ENCODE measurements at places on chromosomes 3 and 15.

DNA sequence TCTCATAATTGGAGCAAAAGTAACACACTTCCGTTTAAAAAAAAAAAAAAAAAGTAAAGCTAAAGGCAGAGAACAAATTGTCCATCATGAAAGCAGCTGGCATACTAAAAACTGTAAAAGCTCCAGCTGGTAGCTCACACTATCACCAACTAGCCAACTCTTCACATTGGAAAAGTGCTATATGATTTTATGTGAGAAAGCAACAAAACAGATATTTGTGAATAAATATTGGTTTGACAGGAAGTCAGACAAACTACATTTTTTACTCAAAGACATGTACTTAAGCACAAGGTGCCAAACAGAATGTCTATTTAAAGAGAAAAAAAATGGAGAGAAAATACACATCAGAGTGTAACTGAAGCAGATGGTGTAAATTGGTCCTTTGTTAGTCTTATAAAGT, 231.2 kb upstream of the CADM2 start:
- DNase-seq: no peak

GRCh38 chr3:126679318-126679751, 24.4 kb upstream of the TXNRD3 start:
- DNase-seq: no peak

DNA sequence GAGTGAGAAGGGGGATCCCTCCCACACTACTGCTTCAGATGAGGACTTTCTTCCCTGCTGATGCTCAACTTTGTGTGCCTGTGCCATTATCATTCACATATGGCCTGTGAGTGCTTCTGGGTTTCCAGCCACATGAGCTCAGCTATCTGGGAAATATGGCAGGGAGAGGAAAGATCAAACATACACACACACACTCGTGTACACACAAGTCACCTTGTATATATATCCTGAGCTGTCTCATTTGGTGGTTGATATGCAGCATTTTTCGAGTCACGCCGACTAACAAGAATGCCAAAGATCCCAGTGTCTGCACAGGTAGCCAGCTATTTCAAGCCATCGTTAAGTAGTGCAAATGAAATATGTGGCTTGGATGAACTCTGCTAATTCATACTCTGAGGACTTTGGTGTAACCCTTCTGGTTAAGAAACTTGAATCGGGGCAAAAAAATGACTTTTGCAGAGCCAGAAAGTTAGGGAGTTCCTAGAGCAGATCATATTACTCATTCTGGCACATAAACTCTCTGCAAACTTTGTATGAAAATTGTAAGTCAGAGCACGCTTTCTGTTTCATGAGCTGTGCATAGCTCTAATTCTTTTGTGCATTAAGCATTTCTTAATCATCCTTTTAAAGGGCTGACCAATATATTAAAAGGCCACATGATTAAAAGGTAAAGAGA, 24.9 kb upstream of the WNT5A start:
- no peak for DNase-seq

DNA sequence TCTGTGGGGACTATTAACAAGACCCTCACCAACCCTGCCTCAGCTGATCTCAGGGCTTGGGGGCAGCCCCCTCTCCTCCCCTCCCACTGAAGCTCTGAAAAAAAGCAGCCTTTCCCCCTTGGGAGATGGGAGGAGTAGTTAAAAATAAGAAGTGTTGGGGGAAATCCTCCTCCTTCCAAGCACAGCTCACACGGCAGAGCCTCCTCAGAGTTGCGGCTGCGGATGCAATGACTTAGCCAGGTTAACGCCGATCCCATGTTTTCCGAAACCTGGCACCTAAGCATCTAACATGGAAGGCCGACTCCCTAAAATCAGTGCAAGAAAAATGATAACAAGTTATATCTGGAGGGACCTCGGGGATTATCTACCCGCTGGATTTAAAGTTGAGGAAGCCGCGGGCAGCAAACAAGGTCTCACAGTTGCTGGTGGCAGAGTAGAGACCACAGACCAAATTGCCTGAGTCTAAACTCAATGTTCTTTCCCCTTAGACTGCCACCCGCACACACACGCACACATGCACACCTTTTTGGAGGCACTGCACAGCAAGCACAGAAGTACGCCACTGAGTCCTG, 1.1 kb upstream of the TPM1 start:
- no peak for DNase-seq

DNA sequence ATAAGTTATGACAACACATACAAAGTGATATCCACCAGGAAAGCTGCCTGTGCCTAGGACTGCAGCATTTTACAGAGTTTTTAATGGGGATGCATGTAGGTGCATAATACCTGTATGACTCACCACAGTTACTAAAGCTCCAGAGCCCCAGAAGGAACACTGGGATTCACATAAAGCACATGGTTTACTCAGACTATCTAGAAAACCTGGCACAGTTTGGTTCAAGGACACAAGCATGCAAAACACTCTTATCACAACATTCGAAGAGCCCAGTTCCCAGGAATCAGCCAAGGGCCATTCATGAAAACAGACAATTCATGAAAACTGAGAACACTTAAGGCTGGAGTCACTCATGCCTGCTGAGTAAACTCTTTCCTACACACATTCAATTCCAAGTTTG, 261.0 kb downstream of the PYDC2 start:
- DNase-seq: no peak

DNA sequence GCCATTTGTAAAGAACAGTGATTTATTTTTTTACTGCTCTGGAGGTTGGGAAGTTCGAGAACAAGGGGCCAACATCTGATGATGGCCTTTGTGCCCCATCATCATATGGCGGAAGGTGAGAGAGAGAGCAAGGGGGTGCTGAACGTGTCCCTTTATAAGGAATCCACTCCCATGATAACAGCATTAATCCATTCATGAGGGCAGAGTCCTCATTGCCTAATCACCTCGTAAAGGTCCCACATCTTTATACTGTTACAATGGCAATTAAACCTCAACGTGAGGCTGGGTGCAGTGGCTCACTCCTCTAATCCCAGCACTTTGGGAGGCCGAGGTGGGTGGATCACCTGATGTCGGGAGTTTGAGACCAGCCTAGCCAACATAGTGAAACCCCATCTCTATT, 8.3 kb downstream of the IL12A start:
- no peak for DNase-seq

DNA sequence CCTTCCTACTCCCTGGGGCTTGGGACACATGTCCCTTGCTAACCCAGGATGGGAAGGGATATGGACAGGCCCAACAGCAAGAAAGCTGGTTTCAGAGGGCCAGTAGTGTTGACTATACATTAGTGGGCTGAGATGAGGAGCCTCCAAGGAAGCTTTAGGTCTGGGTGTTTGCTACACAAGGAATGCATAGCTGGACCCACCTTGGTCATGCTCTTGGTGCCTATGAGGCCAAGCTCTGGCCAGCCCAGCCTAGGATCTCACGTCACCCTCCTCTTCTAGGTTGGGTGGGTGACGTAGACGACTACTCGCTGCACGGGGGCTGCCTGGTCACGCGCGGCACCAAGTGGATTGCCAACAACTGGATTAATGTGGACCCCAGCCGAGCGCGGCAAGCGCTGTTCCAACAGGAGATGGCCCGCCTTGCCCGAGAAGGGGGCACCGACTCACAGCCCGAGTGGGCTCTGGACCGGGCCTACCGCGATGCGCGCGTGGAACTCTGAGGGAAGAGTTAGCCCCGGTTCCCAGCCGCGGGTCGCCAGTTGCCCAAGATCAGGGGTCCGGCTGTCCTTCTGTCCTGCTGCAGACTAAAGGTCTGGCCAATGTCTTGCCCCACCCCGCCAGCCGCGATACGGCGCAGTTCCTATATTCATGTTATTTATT, 653 bp upstream of the WDR6 start:
- no peak for DNase-seq

DNA sequence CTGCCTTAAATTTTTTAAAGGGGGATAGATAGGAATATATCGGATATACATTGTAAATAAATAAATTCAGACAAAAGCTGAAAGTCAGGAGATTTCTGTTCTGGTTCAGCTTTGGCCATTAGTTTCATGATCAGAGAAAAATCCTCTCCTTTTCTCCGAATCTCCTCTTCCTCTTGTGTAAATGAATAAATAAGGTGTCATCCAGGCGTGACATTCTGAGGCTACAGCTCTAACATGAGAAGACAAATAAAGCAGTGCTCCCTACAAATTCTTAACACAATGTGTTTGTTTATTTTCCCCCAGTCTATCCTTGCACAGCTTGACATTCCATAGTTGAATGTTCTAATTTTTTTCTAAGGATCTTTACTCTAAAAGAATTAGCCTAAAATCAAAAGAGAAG, 9.4 kb upstream of the MB21D2 start:
- DNase-seq: no peak

GRCh38 chr3:125684199-125684598, 88.9 kb upstream of the OSBPL11 start:
- no peak for DNase-seq

DNA sequence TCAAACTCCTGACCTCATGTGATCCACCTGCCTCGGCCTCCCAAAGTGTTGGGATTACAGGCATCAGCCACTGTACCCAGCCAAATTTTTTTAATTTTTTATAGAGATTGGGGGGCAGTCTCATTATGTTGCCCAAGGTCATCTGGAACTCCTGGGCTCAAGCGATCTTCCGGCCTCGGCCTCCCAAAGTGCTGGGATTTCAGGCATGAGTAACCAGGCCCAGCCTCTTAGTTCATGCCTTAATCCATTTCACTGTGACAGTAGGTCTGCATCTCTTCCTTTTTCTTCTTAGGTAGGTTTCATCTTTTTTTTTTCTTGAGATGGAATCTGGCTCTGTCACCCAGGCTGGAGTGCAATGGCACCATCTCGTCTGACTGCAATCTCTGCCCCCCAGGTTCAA, 37.3 kb upstream of the PPP4R2 start:
- DNase-seq: no peak

DNA sequence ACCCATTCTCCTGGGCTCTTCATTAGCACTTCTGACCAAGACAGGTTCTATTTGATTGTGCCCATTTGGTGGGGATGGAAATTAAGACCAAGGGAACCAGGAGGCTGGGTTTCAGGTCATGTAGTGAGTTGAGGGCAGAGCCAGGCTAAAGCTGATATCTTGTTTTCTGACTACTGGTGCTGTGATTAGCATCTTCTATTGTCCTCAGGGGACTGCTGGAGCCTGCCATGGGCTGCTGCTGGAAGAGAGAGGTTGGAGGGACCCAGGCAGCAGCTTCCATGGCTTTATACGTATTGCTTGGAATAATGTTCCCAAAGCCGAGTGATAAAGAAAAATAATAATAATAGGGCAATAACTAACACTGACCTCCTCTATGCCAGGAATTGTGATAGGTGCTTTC, 211.4 kb upstream of the ROPN1 start:
- DNase-seq: no peak

DNA sequence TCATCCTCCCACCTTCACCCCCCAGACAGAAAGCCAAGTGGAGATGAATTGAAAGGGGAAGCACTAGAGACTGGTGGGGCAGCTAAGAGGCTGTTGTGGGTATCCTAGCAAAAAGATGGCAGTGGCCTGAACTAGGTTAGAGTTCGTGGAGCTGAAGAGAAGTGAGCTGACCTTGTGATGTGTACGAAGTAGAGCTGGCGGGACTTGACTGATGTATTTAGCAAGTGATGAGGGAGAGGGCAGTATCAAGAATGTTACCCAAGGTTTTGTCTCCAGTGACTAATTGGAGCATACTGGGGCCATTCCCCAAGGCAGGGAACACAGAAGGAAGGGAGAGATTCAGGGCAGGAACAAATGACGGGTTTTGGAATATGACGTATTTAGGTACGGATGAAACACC, 50.0 kb upstream of the CP start:
- no peak for DNase-seq

DNA sequence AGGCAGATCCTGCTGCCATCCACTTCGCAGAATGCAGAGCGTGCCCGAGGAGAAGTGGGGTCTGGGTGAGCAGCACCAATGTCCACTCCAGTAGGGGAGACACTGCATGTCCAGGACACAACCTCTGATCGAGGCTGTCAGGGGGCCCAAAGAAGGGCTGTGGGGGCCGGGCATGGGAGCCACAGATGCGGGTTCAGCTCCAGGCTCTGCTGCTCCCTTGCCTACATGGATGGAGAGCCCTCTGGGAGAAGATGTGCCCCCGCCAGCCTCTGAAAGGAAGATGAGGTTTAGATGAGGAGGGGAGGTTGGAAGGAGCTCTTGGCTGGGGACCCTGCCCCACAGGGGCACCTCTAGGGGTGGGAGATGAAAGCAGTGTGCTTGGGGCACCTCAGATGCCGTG, 75.4 kb downstream of the KLF13 start:
- DNase-seq: no peak

DNA sequence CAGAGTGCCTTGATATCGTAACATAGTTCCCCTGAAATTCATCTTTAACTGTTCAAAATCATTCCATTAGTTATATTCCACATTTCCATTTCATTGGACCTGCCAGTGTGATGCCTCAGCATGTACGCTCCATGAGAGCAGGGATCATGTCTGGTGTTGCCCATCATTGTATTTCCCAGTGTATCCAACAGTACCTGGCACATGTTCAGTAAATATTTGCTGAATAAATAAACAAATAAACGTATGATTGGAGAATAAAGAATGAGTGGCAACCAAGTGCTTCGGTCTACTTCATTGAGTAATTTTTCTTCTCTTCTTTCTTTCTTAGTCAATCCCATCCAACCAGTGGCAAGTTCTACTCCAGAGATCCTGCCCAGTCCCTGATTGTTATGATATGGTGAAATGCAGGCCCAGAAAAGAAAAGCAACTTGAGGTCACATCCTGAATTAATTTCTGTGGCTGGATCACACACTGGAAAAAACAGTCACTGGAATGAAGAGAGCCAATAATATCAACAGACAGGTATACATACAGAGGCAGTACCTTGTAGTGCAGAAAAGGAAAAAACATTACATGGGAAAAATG, 101.2 kb downstream of the PLCH1 start:
- DNase-seq: no peak
